ENCODE measurements at places on chromosomes 16 and 17.

- peak; percentile 31 for DNase-seq
Observed at GRCh38 chr16:66274335-66275110, 92.0 kb upstream of the CDH5 start.

DNA sequence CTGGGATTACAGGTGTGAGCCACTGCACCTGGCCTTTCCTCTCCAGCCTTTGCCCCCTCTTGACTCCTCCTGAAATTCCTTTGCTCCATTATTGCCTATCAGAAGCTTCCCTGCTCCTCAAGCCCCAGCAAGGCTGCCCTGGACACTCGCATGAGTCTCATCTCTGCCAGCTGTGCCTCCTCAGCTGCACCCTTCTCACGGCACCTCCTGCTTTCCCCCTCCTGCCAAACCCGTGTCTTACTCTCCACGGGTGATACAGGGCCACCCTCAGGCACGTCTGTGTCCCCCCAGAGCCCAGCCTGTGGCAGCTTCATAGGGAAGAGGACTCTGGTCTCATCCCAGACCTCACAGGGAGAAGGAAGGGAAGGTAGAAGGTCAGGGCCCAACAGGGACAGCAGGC, 15.4 kb downstream of the G6PC3 start:
- DNase-seq = no peak

- no peak for DNase-seq
Observed at GRCh38 chr17:46025060-46025459, 26.0 kb downstream of the STH start.

GRCh38 chr16:15493466-15494180, 59.2 kb downstream of the BMERB1 start:
- no peak for DNase-seq

- DNase-seq = no peak
Observed at GRCh38 chr16:23857256-23857880, 21.6 kb downstream of the PRKCB start.

DNA sequence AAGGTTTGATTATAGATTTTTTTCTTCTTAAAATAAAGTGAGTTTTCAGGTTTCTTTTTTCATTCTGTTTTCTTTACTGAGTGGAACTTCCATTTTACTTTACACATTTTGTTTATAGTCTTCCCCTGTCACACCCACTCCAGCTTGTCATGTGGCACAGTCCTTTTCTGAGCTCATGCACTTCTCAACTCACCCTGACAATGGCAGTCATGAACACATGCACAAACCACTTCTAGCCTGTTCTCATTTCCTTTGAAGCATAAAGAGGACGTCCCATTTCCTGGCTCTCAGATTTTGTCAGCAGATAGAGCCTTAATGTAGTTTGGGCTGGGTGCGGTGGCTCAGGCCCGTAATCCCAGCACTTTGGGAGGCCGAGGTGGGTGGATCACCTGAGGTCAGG, 168.0 kb downstream of the AHSP start:
- DNase-seq = peak; percentile 78

- DNase-seq = peak; percentile 84
Observed at GRCh38 chr17:83199500-83200201, 120.2 kb downstream of the METRNL start.

GRCh38 chr17:78825696-78826095, 14.9 kb downstream of the USP36 start:
- DNase-seq = no peak

- no peak for DNase-seq
Observed at GRCh38 chr17:77076124-77076830, 64.5 kb upstream of the SEC14L1 start.

- DNase-seq = no peak
Observed at GRCh38 chr16:15951852-15952251, 2.4 kb downstream of the ABCC1 start.

DNA sequence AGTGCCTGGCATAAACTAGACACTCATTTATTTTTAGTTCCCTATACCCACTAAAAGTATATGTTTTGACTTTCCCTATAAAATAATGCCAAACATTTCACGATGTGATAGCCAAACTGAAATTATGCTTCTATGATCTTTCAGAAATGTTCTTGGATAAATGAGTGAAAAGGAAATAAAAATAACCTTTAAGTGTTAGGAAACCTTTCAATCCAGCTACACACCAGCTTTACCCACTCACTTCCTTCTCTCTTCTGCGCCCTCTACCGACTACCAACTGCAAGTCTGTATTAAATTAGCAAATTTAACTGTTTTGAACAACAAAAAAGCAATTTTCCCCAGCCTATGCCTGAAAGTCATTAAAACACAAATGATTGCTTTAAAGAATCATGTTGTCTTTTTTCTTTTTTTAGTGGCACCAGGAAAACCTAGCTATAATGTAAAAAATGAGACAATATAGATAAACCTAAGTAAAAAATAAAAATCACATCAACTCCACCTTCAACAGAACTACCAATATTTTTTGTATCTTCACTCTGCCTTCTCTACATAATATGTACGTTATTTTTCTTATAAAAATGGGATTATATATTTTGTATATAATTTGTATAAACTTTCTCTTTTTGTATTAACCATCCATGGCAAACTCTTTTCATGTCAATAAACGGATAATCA, 13.2 kb upstream of the TMEM100 start:
- DNase-seq = peak; percentile 65

DNA sequence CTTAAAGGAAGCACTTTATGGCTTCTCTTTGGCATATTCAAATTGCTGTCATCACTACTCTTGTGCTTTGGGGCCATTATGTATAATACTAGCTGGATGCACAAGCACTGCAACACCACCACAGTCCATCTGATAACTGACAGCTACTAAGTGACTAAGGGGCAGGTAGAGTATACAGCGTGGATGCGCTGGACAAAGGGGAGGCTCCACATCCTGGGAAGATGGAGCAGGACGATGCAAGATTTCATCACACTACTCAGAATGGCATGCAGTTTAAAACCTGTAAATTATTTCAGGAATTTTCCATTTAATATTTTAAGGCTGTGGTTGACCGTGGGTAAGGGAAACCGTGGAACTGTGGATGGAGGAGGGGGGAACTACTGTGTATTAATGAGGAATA, 25.0 kb downstream of the MPRIP start:
- no peak for DNase-seq

DNA sequence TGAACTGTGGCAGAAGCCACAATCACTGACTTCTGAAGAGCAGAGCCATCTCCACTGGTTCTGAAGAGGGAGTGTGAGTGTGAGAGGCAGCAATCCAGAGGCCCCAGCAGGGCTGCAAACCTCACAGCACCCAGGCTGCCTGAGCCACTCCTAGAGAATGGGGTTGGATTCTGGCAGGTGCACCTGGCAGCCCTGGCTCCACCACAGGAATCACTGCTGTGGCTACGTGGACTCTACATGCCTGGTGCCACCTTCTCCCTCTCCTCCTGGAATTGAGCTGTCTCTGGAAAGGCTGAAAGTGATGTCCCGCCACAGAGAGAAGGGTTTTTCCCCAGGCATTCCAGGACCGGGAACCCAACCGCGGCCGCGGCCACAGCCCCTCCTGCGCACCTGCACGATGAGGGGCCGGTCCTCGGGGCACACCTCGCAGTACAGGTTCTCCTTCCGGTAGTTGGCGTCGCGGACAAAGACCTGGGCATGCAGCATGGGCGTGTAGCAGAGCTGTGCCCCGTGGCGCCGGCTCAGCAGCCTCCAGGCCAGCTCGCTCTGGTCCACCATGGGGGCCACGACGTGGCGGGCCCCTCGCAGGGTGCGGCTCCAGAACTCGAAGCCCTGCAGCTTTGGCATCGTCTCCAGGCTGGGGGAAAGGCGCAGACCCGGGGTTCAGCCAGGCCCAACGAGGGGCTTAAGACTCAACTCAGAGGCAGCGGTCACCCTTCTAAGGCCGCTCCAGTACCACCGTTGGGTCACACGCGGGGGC, 991 bp downstream of the DUS1L start:
- DNase-seq = peak; percentile 65

DNA sequence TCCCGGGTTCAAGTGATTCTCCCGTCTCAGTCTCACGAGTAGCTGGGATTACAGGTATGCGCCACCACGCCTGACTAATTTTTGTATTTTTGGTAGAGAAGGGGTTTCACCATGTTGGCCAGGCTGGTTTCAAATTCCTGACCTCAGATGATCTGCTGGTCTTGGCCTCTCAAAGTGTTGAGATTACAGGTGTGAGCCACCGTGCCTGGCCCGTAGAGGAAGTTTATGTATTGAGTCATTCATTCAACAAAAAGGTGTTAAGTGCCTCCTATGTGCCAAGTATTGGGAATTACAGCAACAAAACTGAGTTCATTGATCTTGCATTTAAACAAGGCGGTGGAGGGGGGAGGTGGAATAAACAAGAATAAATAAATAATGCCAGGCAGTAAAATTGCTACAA, 10.2 kb upstream of the CNOT1 start:
- DNase-seq = no peak

GRCh38 chr16:25729188-25729915, 37.6 kb downstream of the HS3ST4 start:
- DNase-seq = no peak

DNA sequence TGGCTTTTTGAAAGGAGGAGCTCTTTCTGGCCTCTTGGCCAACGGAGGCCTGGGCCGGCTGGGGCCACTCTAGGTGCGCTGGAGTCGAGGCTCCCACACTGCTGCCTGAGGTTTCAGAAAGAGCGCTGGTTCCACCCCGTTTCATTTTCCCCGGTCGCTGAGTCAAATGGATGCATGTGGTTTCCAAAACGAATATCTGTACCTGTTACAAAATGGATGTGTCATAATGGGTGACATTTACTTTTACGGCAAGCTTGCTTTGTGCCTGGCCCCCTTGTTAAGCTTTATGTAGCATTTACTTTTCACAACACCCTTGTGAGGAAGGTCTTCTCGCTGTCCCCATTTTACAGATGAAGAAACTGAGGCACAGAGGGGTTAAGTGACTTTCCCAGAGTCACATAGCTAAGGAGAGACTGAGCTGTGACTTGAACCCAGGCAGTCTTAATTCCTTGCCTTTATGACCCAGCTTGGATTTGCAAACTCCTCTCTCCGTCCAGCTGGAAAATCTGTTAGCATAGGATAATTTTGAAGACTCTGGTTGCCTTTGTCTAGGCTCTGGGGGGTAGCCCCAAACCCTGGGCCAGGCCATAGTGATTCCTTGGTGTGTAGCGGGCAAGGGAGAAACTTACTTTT, 10.6 kb downstream of the KSR1 start:
- DNase-seq = no peak

DNA sequence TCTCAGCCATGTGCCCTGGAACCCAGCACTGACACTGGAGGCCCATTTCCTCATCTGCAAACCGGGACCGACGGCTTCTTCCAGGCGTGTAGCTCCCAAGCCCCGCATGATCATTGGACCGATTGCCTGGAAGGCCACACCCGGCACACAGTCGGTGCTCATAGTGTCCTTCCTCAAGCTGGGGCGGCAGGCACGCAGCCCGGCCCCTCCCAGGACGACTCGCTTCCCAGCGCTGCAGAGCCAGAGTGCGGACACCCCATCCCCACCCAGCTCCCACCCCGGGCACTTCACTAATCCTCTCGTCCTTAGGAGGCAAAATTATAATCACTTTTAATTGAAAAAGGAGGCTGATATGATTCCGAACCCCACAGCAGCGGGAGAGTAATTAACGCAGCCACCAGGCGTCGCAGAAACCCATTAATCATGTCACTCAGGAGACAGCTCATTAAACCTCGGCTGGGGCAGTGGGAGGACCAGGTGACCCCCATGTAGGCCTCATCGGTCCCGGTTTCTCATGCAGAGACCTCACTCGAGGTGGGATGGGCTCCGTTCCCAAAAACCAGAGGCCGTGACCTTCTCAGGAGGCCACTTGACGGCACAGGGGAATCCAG, 33.1 kb downstream of the ZNF469 start:
- no peak for DNase-seq

GRCh38 chr16:50765861-50766260, 24.0 kb downstream of the CYLD start:
- DNase-seq = no peak

DNA sequence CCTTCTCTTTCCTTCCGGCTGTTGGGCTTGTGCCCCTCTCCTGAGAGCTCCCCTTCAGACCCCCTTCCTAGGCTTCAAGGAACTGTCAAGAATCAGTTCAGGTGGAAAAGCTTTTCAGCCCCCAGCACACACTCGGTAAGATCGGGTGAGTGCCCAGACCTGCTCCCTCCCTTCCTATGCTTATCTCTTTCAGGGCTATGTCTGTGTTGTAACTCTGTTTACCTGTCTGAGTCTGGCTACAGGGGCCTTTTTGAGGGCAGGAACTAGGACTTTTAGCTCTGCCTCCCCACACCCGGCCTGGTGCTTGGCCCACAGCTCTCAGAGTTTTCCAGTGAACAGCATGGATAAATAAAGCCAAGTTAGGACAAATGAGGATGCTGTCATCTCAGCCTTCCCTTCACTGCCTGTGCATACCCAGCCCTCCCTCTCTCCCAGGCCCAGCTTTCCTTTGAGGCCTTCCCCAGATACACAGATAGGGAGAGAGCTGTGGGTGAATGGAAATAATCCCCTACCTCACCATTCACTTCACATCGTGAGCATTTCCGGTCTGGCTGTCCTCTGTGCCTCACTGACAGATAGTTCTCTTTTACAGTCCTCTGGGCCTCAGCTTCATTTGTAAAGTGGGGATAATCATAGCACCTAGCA, 5.7 kb upstream of the MRPS23 start:
- no peak for DNase-seq

- DNase-seq = no peak
Observed at GRCh38 chr16:69055008-69055407, 50.4 kb upstream of the HAS3 start.

- DNase-seq = no peak
Observed at GRCh38 chr17:67573987-67574657, 143.6 kb upstream of the NOL11 start.

DNA sequence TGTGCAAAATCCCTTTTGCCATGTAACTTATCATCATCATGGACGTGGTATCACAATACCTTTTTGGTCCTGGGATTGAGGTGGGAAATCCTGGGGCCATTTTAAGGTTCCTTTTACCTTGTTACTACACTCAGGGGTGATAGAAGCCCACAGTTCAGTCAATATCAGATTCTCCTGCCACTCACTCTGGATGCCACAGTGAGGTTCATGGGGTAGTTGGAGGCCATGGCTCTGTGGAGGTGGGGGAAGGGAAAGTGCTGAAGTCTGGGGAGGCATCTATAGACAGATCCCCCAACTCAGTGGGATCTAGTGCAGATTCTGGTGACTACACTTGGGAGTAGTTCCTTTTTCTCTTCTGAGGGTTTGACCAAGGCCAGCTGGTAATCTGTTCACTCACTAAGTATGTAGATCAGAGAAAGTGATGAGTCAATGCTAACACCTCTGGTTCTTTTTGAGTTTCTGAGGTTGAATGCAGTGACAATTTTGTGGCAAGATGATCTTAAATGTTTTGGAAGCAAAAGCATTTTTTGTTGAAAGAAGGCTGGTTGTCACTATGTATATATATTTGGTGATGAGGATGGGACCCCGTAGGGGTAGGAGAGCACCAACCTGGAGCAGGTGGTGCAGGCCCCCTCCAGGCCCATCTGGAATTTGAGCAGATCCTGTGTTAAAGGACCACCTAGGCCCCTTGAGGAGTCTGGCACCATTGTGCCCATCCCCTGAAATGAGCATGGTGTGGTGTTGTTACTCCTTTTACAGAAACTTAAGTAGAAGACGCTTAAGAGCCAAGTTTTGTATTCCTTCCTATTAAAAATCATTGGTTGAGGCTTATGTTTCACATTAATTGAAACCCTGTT, 18.8 kb upstream of the IRF8 start:
- no peak for DNase-seq

GRCh38 chr16:65919145-65919985, 447.1 kb upstream of the CDH5 start:
- DNase-seq = no peak

GRCh38 chr16:1639860-1640259, 27.7 kb downstream of the CRAMP1 start:
- no peak for DNase-seq

GRCh38 chr16:88585269-88585668, 15.1 kb downstream of the ZC3H18 start:
- DNase-seq = no peak
